Stimulated activated CD8-positive, alpha-beta memory T cell treated with anti-CD3 and anti-CD28 coated beads, Interleukin-4, amount 100 ng/mL, for 24 hours (primary cell): ENCODE measurements at places on chromosomes 4 and X.

- DNase-seq, result no peak
These were observed 163.3 kb downstream of the PTCHD1 start for GRCh38 chrX:23497919-23498318.

DNA sequence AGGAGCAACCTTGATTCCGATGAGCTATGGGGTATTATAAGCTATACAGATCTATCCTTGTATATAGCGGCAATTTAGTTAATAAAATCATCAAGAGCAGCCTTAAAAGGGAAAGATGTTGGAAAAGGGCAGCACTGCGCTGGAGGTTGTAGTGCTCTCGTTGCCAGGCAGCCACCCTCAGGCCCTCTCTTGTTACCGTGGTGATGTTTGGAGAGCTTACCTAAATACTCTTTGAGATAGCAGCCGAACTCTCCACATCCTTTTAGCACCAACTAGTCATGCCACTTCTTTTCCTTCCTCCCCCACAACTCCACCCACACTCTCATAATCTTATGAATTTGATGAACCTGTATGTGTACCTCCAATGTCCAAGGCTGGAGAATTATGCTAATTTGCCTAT, 3.8 kb upstream of the RADX start:
- DNase-seq, result no peak

DNA sequence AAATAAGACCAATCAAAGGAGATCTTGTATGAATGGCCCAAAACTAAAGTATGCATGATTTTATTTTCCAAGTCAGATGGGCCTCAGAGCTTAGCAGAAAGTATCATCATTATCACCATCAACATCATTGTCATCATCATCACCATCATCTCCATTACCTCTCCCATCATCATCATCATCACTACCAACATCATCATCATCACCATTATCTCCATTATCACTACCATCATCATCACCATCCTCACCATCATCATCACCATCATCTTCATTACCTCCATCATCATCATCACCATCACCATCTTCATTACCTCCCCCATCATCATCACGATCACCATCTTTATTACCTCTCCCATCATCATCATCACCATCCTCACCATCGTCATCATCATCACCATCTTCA, 363.9 kb downstream of the DHRSX start:
- DNase-seq, result no peak

- no peak for DNase-seq
These were observed 260.5 kb downstream of the TMA16 start for GRCh38 chr4:163755013-163755412.
